ENCODE measurements at places on chromosomes 7 and 10.

DNA sequence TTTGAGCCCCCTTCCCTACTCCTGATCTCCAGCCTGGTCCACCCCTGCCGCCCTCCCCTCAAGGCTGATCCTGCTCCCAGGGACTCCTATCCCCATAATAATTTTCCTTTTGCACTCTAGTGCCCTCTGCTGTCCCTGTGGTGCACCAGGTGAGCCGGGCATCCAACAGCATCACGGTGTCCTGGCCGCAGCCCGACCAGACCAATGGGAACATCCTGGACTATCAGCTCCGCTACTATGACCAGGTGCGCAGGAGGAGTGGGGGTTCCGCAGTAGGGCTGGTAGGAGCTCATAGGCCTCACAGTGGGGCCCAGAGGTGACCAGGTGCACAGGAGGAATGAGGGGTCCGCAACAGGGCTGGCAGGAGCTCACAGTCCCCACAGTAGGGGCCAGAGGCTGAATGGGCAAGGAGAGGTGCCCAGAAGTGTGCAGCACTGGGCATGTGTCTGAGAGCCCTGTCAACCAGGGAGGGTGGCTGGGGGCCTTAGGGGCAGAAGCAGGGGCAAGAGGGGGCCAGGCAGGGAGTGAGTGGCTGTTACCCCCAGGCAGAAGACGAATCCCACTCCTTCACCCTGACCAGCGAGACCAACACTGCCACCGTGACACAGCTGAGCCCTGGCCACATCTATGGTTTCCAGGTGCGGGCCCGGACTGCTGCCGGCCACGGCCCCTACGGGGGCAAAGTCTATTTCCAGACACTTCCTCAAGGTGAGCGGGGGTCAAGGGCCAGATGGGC lies 11.7 kb downstream of the EPHB6 start:
- peak; percentile 23 for DNase-seq

- peak; percentile 52 for DNase-seq
Observed at GRCh38 chr10:123967626-123968243, 76.1 kb upstream of the CPXM2 start.

DNA sequence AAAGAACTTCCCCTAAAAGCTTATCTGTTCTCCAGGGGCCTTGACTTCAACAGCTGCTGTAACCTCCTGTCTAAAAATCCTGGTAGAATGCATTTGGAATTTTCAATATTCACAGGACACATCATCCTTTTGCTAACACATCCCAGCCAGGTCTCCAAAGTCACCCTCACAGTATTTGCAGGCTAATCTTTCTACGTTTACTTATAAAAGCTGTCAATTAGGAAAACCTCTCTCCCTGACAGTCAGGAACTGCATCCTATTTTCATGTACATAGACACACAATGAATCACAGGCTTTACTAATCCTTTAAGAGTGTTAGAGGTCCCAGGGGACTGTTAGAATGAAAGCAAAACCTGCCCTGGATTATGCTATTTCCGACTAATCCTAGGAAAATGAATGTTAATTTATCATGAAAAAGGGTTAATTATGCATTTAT lies 102.2 kb downstream of the GFRA1 start:
- peak; percentile 67 for DNase-seq

DNA sequence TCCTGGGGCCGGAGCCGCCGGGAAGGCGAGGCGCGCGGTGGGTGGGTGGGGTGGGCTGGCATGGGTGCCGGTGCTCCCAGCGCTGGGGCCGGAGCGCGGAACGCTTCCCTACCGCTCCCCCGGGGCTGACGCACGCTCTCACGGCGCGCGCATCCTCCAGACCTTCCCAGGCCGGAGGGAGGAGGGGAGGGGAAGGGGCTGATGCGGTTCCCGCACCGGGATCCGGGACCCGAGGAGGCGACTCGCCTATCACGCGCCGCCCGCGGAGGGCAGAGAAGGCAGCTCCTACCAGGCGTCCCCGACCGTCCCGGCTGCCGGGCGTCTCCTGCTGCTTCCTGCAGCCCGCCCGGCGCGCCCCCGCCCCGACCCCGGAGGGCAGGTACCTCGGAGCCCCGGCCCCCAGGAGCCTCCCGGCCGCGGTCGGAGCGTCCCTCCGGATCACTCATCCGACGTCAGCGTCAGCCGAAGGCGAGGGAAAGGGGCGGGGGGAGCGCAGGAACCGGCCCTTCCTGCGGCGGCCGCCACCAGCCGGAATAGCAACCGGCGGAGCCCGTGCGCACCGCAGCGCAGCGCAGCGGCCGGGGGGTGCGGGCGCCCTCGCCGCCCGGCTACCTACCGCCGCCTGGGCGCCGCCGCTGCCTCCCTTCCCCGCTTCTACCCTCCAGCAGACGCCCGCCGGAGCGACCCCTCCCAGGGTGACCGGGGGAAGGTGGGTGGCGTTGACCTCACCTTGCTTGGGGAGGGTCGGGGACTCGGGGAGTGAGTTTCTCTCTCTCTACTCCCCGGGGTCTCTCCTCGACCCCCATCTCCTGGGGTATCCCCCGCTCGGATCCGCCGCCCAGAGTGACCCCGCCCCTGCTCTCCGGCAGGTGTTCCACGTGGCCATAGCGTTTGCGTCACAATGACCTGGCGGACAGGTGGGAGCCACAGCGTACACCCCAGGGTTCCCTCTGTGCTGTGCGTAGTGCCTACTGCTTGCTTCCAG lies at the start of gene ICA1:
Gene ICA1 (minus strand): TSS at position 457 of the 985 bp plus-strand sequence. CDS start 26,241 bp downstream, outside the sequence.
- peak; percentile 9 for DNase-seq

GRCh38 chr7:23918856-23919255 lies 208.8 kb downstream of the STK31 start:
- no peak for DNase-seq

GRCh38 chr10:112434988-112435619 lies 11.6 kb downstream of the ZDHHC6 start:
- no peak for DNase-seq

DNA sequence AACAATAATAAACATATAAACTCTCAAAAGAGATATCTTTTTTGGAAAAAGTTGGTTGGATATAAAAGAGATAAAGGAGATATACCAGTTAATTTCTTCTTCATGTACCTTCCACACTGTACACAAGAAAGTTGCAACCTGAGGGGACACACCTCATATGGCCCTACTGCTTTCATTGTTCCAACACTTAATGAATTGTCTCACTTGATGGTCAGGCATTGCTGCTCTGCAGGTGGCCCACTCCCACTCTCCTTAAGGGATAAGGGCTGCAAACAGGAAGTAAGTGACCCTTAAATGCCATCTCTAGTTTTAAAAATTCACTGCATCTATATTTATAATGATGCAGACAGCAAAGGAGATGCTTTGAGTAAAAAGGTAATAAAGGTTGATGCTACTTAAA lies 152.3 kb downstream of the BTAF1 start:
- DNase-seq = no peak

DNA sequence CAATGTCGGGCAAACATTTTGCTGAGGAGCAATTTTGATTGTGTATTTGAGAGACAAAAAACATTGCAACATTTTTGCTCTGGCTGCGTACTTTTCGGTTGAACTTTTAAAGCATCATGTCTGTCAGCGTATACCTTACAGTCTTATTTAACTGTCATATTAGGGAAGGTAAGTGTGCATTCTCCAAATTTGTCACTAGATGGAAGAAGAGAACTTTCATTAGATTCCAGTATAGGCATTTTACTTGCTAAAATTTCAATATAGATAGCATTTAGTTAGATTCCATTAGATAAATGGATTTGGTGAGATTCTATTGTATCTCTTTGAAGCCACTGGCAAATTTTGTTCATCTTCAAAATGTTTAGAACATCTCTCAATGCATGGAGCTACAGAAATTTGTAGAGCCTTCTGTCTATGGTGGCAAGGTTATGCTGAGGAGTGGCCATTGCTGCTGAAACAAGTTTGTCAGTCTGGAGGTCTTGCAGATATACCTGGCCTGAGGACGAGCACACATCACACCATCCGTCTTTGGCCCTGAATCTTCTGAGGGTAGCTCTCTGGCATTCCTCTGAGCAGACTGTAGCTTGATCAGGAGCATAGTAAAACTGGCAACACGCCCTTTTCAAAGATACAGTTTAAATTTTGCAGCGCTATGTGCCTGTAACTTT lies 437.5 kb upstream of the MBL2 start:
- peak; percentile 0 for DNase-seq

- no peak for DNase-seq
Observed at GRCh38 chr7:151119902-151120301, 33.6 kb downstream of the AGAP3 start.

DNA sequence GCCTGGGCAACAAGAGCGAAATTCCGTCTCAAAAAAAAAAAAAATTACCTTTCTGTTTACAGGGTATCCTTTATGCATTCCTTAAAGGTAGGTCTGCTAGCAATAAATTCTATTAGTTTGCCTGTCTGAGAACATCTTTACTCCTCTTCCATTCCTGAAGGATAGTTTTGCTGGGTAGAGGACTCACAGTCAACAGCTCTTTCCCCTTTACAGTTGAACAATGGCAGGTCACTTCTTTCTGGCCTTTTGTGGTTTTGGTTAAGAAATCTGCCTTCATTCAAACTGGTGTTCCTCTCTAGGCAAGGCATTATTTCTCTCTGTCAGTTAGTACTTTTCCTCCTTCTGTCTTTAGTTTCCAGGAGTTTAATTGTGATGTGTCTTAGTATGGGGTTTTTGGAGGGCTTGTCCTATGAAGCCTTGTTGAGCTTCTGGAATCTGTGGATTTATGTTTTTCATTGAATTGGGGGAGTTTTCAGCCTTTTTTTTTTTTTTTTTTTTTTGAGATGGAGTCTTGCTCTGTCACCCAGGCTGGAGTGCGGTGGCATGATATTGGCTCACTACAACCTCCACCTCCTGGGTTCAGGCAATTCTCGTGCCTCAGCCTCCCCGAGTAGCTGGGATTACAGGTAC lies 4.8 kb upstream of the DNAAF5 start:
- no peak for DNase-seq

Measured in NCI-H524 (cell line).